A549 treated with Mapracorat at 1 μM for 4 hours (cell line): ENCODE measurements at places on chromosomes 12 and 14. TPM values are rescaled to one million over a fixed set of nuclear protein-coding genes. Genes with fewer than 3 reads are reported as not detected.

FAM90A1 gene
- total RNA-seq: 0.12 to 0.15 TPM (median 0.14 TPM) in 5 replicates

ANO4 gene
- total RNA-seq: 0.10 to 0.39 TPM (median 0.13 TPM) in 5 replicates

FAM222A gene
- 3.4 to 6.0 TPM (median 4.7 TPM) in 5 replicates for total RNA-seq

BBS10 gene
- 3.5 to 5.3 TPM (median 5.1 TPM) in 5 replicates for total RNA-seq

ANAPC7 gene
- total RNA-seq: 48.7 to 57.3 TPM (median 55.4 TPM) in 5 replicates

MYL6B gene
- 78.6 to 81.2 TPM (median 79.0 TPM) in 5 replicates for total RNA-seq

IQSEC3 gene
- 0.02 TPM in 1 of 5 replicates, not detected in the others for total RNA-seq

ALKBH1 gene
- 14.4 to 15.9 TPM (median 14.9 TPM) in 5 replicates for total RNA-seq

POTEM gene
- not detected in 5 replicates for total RNA-seq

FAM186B gene
- total RNA-seq: 0.07 to 0.23 TPM (median 0.15 TPM) in 5 replicates

TSHR gene
- total RNA-seq: not detected in 5 replicates

SERPINA6 gene
- 0.81 to 1.6 TPM (median 0.88 TPM) in 5 replicates for total RNA-seq

ZFHX2 gene
- 0.47 to 0.95 TPM (median 0.81 TPM) in 5 replicates for total RNA-seq

SERPINA9 gene
- total RNA-seq: not detected in 5 replicates

CHGA gene
- total RNA-seq: 1.0 to 2.0 TPM (median 1.6 TPM) in 5 replicates

ASIC1 gene
- 5.0 to 6.3 TPM (median 5.3 TPM) in 5 replicates for total RNA-seq

HNRNPC gene
- total RNA-seq: 783 to 949 TPM (median 796 TPM) in 5 replicates

PLEKHD1 gene
- 0.03 to 0.06 TPM (median 0.06 TPM) in 3 of 5 replicates, not detected in the others for total RNA-seq

EPYC gene
- not detected in 5 replicates for total RNA-seq

MCRS1 gene
- total RNA-seq: 54.3 to 69.9 TPM (median 65.4 TPM) in 5 replicates

MUCL1 gene
- not detected in 5 replicates for total RNA-seq

DNAJC22 gene
- total RNA-seq: 17.0 to 23.4 TPM (median 20.7 TPM) in 5 replicates

OR10G3 gene
- total RNA-seq: not detected in 5 replicates

DDX23 gene
- total RNA-seq: 73.6 to 82.3 TPM (median 78.8 TPM) in 5 replicates

CLMN gene
- 4.2 to 6.4 TPM (median 5.2 TPM) in 5 replicates for total RNA-seq

CDCA3 gene
- 71.5 to 81.3 TPM (median 75.3 TPM) in 5 replicates for total RNA-seq

TMEM119 gene
- 0.06 to 0.12 TPM in 2 of 5 replicates, not detected in the others for total RNA-seq

NYNRIN gene
- total RNA-seq: 0.23 to 0.36 TPM (median 0.29 TPM) in 5 replicates

LRTM2 gene
- 0.05 TPM in 1 of 5 replicates, not detected in the others for total RNA-seq

FGF23 gene
- not detected in 5 replicates for total RNA-seq

NEUROD4 gene
- not detected in 5 replicates for total RNA-seq

DHRS1 gene
- total RNA-seq: 10.4 to 14.5 TPM (median 11.6 TPM) in 5 replicates

IRF9 gene
- total RNA-seq: 16.8 to 21.0 TPM (median 17.7 TPM) in 5 replicates

PRR4 gene
- total RNA-seq: 0.76 to 3.1 TPM (median 2.0 TPM) in 5 replicates

CPM gene
- 4.5 to 6.1 TPM (median 5.2 TPM) in 5 replicates for total RNA-seq

PTMS gene
- 703 to 949 TPM (median 926 TPM) in 5 replicates for total RNA-seq

SCNN1A gene
- 19.9 to 30.2 TPM (median 26.5 TPM) in 5 replicates for total RNA-seq

PZP gene
- not detected in 5 replicates for total RNA-seq

GRIP1 gene
- 1.4 to 2.6 TPM (median 1.6 TPM) in 5 replicates for total RNA-seq

KCNJ8 gene
- total RNA-seq: 0.14 to 0.57 TPM (median 0.44 TPM) in 5 replicates

PTPN21 gene
- total RNA-seq: 7.6 to 9.5 TPM (median 9.0 TPM) in 5 replicates

KRT74 gene
- not detected in 5 replicates for total RNA-seq

KRT2 gene
- total RNA-seq: not detected in 5 replicates

VWF gene
- total RNA-seq: 0.15 to 0.34 TPM (median 0.18 TPM) in 5 replicates

RNASE8 gene
- not detected in 5 replicates for total RNA-seq

PRIM1 gene
- 23.7 to 29.5 TPM (median 25.2 TPM) in 5 replicates for total RNA-seq

COX8C gene
- not detected in 5 replicates for total RNA-seq

AMDHD1 gene
- total RNA-seq: 2.1 to 3.0 TPM (median 2.3 TPM) in 5 replicates

MYF6 gene
- total RNA-seq: not detected in 5 replicates

GYS2 gene
- 0.10 TPM in 1 of 5 replicates, not detected in the others for total RNA-seq

GZMH gene
- not detected in 5 replicates for total RNA-seq

CPNE8 gene
- 8.8 to 10.8 TPM (median 9.9 TPM) in 5 replicates for total RNA-seq

KCNK13 gene
- total RNA-seq: 0.13 to 0.17 TPM (median 0.14 TPM) in 5 replicates
